ENCODE measurements at places on chromosomes 7 and 10.

GRCh38 chr10:112832361-112832878, 117.6 kb upstream of the TCF7L2 start:
- no peak for DNase-seq

DNA sequence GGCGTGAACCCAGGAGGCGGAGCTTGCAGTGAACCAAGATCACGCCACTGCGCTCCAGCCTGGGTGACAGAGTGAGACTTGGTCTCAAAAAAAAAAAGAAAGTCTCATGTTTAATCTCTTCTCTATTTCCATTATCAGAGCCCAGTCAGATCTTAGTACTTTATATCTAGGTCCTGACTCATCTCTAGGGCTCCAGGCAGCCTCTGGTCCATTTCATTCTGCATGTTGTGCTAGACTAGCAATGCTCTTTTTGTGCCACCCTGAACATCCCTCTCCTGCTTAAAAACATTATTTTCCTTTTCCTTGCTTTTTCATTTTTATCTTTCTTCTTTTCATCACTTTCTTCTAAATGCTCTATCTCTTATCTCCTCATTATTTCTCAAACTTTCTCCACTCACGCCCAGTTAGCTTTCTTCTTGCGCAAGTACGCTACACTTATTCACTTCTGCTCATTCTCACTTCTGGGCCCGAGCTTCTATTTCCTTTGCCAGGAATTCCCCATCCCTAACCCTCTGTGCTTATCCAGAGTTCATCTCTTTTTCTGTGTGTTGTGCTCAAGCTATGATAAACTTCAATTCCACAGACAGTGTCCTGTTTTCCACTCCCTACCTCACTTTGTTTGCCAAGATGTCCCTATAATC, 63.9 kb downstream of the BTAF1 start:
- DNase-seq = no peak

DNA sequence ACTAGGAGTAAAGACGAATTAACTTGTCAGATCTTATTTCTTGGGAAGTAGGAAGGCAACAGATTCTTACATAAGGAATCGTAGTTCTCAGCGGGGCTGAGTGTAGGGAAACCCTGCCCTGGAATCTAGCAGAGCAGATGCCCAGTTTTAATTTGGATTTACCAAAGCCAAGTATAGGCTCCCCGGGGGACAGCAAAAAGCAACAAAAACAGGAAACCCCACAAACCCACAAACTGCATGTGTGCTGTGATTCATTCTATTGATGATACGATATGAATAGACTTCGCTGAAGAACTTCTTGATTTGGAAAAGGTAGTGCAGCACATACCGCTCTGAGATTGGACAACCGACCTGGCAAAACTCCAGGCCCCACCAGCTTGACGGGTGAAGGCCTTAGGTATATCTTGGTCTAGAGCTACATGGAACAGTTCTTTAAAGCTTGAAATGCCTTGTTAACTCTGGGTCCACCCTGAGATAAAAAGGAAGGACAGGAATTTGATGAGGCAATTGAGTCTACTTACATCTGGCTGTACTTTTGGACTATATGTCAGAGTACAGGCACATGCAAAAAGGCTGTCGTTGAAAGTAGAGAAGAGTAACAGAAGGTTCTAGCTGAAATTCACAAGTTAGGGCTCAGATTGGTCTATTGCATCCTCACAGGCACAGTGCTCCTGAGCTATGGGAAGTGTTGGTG, 49.1 kb downstream of the STRA8 start:
- DNase-seq = no peak

DNA sequence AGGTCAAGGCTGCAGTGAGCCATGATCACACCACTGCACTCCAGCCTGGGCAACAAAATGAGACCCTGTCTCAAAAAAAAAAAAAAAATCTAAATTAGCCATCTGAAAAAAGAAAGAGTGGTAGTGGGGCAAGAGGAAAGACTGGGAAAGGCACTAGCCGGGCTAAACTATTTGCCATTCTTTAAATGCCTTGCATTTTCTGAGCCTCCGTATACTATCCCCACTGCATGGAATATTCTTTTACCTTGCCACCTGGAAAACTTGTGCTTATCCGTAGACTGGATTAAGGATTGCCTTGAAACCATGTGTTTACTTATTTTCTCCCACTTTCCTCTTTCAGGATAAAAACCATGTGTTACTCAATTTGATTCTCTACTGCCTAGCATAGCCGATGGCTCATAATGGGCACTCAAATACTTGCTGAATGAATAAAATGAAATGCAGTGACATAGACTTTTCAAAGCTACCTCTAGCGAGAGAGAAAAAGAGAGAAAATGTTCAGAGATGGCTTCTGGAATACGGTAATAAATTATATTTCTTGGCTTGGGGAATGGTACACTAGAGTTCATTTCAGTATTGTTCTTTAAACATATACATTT, 30.6 kb downstream of the HYCC1 start:
- no peak for DNase-seq

DNA sequence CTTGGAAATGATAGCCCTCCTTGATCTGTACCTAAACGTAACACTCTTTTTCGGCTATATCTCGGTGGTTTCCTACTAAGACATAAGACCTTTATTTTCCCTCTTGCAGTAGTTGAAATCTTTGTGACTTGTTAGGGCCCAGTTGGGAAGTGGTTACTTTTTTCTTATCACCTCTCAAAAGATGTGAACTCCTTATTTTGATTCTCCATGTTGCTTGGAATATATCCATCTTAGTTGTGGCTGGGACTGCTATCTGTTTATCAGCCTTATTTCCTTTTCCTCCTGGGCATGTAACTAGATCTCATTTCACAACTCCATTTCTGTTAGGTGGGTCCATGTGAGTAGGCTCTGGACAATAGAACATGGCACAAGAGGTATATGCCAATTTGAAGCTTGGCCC, 4.1 kb upstream of the CPED1 start:
- DNase-seq = no peak

All from stimulated activated CD4-positive, alpha-beta T cell treated with anti-CD3 and anti-CD28 coated beads, Interleukin-4, amount 100 ng/mL, for 48 hours (primary cell).